ENCODE measurements at places on chromosomes 6 and 20.

DNA sequence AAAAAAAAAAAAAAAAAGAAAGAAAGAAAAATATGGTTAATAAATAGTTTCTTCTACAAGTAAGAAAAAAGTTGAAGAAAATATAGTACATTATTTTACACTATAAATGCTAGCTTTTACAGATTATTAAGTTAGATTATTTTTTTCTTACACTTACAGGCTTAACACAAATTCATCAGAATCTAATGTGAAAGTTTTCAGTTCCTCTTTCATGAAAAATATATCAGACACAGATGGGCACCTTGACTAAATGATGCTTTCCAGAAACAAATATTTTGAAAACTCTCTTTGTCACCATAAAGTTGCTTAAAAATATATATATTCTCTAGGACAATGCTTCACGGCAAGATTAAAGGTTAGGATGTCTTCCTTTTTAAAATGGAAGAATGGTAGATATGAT, 321.8 kb upstream of the HSF2 start:
- DNase-seq = no peak

GRCh38 chr6:12748815-12749521, 32.4 kb downstream of the PHACTR1 start:
- peak; percentile 15 for DNase-seq

- no peak for DNase-seq
These were observed 92.8 kb downstream of the PTPRT start for GRCh38 chr20:43096931-43097260.

GRCh38 chr6:1716396-1716795, 106.7 kb downstream of the FOXC1 start:
- DNase-seq = no peak

- DNase-seq = peak; percentile 72
These were observed 97.8 kb downstream of the ANKS1A start for GRCh38 chr6:34986845-34987246.

GRCh38 chr6:43798688-43799444, 28.9 kb downstream of the VEGFA start:
- DNase-seq = no peak

GRCh38 chr6:113405326-113406047, 451.7 kb upstream of the MARCKS start:
- DNase-seq = no peak

GRCh38 chr20:23629542-23630391, 8.0 kb downstream of the CST3 start:
- DNase-seq = no peak

GRCh38 chr6:166203003-166203640, 35.5 kb upstream of the TBXT start:
- no peak for DNase-seq

DNA sequence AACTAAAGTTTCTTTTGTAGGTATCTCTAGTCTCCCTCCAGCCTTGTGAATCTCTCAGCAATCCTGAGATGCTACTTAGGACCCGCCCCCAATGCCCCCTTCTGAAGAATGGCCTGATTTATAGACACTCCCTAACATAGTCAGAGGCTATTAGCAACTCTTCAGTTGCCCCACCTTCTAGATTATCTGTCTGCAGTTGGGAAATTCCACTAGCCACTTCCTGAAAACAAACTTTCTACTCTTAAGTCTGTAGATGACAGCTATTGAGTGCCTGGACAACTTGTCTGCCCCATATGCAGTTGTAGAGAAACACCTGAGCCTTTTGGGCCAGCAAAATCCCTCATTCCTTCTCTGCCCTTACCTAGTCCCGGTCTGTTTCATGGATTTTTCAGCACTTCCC, 188.2 kb upstream of the PREP start:
- DNase-seq = no peak

GRCh38 chr6:44989391-44989790, 338.7 kb upstream of the RUNX2 start:
- no peak for DNase-seq

Measured in endothelial cell (in vitro differentiated cells).